Activated T-helper 1 cell treated with anti-CD3 and anti-CD28 coated beads, Interleukin-12 subunit alpha, Interleukin-12 subunit beta, Interleukin-2, Interleukin-4 antibody, amounts not matched to agents 30 ng/mL and 10 ng/mL and 1 ng/mL, durations not matched to agents 14 hours and 24 hours and 36 hours (primary cell): ENCODE measurements at places on chromosomes 1 and 21. TPM values are rescaled to one million over a fixed set of nuclear protein-coding genes. Genes with fewer than 3 reads are reported as not detected.

Gene C1orf105
- total RNA-seq: not detected in 2 replicates

Gene FCRL1
- not detected in 2 replicates for total RNA-seq

Gene TDRD5
- total RNA-seq: not detected in 2 replicates

Gene S100A1
- not detected in 2 replicates for total RNA-seq

Gene FALEC
- total RNA-seq: not detected in 2 replicates

Gene KPNA6
- total RNA-seq: 76.7 and 78.6 TPM in 2 replicates

Gene CDK18
- 0.21 and 0.47 TPM in 2 replicates for total RNA-seq

Gene SAMD13
- 0.34 and 0.60 TPM in 2 replicates for total RNA-seq

Gene MROH9
- total RNA-seq: not detected in 2 replicates

Gene RPS6KA1
- total RNA-seq: 324 and 331 TPM in 2 replicates

Gene SPAG17
- not detected in 2 replicates for total RNA-seq

Gene HES2
- 0.27 and 0.29 TPM in 2 replicates for total RNA-seq

Gene GALNT2
- total RNA-seq: 67.6 and 67.9 TPM in 2 replicates

Gene HEYL
- 0.10 TPM in 2 replicates for total RNA-seq

Gene PRAMEF20
- total RNA-seq: not detected in 2 replicates

Gene TMEM79
- 8.9 and 9.6 TPM in 2 replicates for total RNA-seq

Gene TAS1R2
- total RNA-seq: not detected in 2 replicates

Gene LEMD1
- not detected in 2 replicates for total RNA-seq

Gene CD101
- total RNA-seq: 0.80 and 1.0 TPM in 2 replicates

Gene SPRTN
- total RNA-seq: 13.5 and 14.5 TPM in 2 replicates
